ENCODE measurements at places on chromosomes 3 and 15.

- DNase-seq = no peak
These were observed 176.0 kb upstream of the TMCO5A start for GRCh38 chr15:37758412-37758811.

- DNase-seq = no peak
These were observed 359.8 kb downstream of the LPP start for GRCh38 chr3:188513662-188514328.

DNA sequence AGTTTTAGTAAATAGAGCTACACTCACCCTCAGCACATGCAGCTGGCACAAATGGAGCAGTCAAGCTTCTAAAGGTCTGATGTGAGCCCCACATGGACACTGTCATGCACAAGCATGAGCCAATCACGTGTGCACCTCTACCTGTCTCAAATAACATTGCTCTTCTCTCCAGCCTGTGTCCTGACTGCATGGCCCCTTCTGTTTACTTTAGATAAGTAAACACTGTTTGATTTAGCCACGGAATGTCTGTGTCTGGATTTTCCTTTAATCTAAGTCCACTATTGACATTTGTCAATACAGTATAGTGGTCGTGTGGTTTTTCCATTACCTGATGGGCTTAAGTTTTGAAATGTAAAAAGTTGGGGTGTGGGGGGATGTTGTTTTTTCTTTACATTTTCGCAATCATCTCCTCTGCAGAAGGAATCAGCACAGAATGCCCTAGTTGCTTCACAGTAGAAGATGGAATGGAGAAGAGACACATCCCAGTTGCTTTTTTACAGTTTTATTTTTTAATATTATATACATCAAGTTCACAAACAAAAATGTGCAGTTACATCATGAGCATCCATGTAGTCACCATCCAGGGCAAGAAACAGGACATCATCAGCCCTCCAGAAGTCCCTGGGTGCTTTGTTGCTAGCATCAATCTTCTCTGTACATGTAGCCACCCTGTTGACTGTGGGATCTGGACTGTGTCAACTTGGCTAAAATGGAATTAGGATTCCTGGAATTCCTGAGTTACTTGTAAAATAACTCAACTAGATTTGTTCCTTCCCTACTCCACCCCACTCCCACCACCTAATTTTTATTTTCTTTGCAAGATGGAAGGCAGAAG lies 146.1 kb downstream of the UACA start:
- DNase-seq = no peak

DNA sequence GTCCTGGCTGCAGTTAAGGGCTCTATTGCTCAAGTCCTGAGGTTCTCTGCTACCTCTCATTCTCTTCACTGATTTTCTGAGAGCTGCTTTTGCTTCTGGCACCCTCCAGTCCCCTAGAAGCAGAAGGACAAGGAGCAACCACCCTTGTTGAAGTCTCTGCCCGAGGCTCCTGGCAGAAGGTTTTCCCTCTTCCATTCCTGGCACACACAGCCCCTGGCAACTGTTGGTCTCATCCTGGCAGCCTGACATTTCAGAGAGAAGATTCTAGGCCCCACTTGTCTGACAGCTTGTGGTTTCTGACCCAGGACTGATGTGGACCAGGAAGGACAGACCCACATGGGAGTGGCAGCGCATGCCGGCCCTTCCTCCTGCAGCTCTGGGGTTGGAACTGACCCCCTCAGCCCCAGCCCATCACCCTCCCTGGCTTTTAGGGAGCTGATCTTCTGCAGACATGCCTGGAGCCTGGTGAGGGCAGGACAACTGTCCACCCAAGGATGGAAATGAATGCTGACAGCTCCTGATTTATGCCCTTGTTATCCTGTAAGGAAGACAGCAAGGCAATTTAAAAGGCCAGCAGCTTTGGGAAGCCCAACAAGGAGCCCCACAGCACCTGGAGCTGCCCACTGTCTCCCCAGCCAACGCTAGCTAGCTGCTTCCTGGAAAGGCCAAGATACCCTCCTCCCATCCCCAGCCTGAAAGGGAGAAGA lies 13.0 kb upstream of the NTRK3 start:
- DNase-seq = no peak

DNA sequence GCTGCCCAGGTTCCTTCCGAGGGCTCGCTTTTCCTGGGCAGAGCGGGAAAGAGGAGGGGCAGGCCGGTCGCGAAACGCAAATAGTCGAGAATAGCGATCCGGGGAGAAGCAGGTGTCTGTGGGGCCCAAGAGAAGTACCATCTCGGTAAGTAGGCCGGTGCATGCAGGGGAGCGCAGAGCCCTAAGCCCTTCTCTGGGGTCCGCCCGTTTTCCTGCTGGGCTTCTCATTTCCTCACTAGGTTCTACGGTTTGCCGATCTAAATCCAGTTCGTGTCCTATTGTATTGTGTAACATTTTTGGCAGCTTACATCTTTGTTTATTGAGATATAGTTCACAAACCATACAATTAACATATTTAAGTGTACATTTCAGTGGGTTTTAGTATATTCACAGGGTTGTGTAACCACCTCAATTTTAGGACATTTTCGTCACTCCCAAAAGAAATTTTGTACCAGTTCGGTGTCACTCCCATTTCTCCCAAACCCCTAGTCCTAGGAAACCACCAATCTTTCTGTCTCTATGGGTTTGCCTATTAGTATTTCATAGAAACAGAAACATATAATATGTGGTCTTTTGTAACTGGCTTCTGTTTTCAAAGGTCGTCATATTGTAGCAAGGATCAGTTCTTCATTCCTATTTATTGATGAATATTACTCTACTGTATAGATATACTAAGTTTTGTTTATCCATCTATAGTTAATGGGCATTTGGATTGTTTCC lies 6.8 kb upstream of the TRIM69 start:
- peak; percentile 57 for DNase-seq

DNA sequence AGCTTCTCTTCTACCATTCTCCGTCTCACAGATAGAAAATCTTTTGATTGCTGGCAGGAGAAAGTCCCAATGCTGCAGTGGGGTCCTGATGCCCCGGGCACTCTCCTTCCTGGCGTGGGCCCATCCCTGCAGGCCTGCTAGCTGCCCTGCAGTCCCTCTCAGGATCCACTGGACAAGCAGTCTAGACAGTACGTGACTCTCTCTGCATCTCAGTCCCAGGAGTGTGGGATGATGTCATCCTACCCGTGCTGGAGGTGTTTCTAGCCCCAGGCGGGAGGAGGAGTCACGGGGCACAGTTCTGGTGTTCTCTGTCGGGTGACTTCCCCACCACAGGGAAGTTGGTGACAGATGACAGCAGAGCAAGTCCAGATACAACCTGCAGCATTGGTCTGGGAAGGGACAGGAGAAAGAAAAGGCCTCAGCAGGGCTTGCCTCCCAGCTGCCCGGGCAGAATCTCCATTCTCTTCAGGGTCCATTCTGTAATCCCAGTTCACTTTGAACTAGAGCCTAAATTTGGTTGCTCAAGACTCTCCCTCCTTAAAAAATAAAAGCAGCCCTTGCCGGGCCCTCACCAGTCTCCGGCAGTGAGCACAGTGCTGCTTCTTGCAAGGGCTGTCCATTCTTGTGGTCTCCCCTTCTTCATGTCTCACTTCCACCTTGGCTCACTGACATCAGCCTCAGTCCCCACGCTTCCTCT lies 30.6 kb downstream of the SLC28A1 start:
- peak; percentile 4 for DNase-seq

- no peak for DNase-seq
These were observed 28.0 kb upstream of the TMOD3 start for GRCh38 chr15:51801391-51801835.

DNA sequence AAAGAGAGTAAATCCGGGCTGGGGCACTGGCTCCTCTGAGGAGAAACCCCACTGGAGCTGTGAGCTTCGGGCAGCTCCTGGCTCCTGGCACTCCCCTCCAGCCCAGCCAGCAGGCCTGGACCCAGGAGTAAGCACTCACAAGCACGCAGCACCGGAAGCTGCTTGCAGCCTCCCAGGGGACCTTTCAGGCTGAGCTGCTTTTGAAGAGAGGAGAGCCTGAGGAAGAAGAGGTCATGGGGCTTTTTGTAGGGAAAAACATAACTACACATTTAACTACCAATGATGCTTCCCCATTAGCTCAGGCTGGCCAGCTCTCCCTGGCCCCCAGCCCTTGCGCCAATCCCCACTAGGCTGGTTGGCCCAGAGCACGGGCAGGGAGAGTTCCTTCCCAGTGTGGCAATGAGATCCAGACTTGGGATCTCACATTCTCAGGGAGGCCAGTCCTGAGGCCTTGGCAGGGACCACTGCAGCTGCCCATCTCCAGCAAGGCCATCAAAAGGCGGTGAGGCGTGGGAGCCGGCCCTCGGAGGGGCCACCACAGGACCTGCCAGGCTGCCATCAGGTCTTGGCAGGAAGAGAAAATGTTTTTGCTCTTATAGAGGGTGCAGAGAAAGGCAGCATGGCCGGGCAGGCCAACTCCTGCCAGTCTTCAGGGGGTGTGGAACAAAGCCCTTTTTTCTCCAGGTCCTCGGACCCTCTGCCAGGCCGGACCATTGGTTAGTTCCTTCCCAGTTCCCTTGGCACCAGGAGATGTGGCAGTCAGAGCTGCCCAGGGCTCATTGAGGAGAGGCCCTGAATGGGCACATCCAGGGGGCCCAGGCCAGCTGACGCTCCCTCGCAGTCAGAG lies 41.5 kb upstream of the MFGE8 start:
- DNase-seq = no peak

- peak; percentile 88 for DNase-seq
These were observed 6.4 kb downstream of the CELSR3 start for GRCh38 chr3:48656061-48656840.

- DNase-seq = peak; percentile 43
These were observed 626 bp downstream of the SEC62 start for GRCh38 chr3:169966951-169967915.

DNA sequence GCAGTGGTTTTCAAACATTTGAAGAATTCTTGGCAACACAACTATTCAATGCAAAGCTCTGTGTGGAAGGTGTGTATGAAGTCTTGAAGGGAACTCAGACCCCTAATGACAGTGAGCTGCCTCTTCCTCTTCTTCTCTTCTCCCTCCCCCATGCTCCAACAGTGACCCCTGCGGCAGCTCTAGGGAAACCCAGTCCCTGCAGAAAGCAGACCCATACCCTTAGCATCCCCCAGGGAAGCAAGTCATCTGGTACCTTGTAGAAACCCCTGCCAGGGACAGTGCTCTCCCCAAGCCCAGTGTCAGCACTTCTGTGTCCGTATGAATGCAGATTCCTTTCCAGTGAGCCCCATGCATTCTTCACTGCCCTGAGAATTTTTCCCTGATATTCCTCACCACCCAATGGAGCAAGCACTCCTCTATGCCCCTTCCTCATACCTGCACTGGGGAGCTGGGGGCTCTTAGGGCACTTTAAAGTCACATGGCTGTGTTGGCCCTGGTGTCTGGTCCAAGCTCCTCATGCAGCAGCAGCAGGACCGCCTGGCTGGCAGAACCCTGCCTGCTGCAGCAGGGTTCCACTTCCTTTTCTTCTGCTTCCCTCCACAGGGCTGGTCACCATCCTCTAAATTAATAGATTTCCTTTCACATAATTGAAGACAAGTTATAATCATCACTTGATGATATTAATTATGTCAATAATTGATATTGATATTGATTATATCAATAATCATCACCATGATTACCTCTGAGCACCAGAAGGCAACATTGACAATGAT lies 442.5 kb downstream of the EPHB1 start:
- DNase-seq = no peak

GRCh38 chr3:72673011-72673771 lies 175.1 kb downstream of the SHQ1 start:
- DNase-seq = no peak

GRCh38 chr3:74511078-74511477 lies 103.4 kb downstream of the CNTN3 start:
- no peak for DNase-seq

DNA sequence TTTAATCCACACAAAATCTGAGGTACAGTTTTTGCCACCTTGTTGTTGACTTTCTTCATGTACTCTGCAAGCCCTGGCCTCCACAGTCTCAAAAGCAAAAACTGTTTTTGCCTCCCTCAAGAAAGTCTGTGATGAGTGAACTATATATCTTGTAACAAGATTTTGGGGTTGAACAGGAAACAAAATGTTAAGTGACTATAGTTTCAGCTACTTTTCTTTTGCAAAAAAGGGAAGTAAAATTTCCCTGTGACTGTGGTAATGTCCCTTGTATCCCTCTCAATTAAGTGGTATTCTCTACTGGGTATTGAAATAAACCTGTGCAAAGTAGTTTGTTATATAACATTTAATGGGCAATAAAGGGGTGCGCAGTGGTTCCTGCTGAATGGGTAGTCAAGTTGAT lies 21.3 kb upstream of the SCAANT1 start:
- no peak for DNase-seq

DNA sequence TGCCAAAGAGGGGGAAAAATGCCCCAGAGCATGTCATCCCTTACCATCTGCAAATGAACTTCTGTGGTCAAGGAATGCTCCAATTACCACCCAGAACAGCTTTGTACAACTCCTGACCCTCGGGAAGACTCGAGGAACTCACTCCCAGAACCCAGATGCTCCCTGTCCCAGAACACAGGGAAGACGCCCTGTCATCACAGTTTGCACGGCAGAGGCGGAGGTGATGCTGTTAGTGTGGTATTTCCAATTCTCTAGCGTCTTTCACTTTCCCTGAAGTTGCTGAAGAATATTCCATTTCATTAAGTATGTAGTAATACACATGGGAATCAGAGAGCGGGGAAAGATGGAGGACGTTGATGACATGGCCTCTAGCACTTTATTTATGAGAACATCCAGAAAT lies 193.7 kb downstream of the TIGIT start:
- DNase-seq = no peak

DNA sequence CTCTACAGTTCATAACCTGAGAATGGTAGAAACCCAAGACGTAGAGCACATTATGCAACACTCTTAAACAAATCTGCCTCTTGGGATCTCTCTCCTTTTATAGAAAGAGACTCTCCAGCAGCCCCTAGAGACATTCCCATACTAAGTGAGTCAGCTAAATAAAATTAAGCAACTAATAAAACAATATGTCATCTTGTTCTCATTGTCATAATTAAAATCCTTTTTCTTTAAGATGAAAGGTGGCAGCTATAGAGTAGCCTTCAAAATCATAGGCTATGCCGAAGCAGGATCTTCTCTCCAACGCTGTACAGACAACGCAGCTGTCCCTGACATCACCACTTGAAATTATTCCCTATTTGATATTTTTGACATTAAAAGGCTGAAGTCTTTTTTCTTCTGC lies 790.0 kb downstream of the FHIT start:
- DNase-seq = no peak

DNA sequence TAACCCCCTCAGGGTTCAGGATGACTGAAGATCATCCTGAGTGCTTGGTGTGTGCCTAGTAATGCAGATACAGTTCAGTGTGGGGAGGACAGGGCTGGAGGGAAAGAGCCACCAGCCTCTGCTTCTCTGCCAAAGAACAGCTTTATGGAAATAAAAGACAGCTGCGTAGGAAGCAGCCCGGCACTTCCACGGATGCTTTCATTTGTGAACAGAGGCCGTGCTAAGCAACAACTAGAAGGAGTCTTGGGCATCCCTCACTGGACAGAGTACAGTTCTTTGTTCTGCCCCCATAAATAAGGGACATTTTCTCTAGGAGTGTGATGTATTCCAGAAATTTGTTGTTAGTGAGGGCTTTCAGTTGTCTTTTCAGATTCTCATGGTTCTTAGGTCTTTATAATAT lies 194.8 kb upstream of the RGMA start:
- DNase-seq = no peak

Data from CD4-positive, alpha-beta T cell treated with Interleukin-1 beta for 1 hour (primary cell).